ENCODE measurements at places on chromosomes 2 and 18.

DNA sequence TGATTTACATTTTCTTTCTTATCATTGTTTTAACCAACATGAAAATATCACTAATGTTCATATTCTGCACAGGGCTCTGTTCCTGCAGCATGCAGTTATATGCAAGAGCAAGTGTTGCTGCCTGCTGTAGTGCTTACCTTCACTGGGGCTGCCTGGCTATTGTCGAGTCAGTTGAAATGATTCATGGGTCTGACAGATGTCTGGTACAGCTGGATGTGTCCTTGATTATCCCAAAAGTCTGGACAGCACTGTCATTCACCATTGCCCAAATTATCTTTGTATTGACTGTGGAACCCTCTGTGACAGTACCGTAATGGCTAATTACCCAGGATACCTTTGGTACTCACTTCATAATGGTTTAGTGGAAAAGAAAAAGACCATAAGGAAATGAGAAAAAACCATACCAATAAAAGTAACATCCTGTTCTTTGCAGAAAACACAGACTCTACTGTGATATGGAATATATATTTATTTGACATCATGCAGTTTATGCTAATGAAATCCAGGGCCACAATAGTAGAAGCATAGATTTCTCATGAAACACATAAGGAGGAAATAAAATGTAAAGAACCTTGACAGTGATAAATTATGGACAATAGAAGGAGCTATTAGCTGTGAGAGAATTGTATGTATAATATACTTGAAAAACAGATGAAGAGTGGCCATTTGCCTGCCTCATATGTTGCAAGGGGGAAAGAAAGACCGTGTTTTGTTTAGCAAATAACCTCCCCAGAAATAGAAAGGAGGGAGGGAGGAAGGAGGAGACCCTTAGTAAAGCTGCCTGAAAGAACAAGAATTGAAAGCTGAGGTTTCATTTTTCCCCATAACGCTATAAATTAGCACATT lies 249.8 kb upstream of the ATP5MC3 start:
- peak; percentile 94 for DNase-seq

GRCh38 chr2:157447031-157447430 lies 3.1 kb upstream of the CYTIP start:
- no peak for DNase-seq

- no peak for DNase-seq
Observed at GRCh38 chr2:30940839-30941238, 133.6 kb upstream of the CAPN13 start.

DNA sequence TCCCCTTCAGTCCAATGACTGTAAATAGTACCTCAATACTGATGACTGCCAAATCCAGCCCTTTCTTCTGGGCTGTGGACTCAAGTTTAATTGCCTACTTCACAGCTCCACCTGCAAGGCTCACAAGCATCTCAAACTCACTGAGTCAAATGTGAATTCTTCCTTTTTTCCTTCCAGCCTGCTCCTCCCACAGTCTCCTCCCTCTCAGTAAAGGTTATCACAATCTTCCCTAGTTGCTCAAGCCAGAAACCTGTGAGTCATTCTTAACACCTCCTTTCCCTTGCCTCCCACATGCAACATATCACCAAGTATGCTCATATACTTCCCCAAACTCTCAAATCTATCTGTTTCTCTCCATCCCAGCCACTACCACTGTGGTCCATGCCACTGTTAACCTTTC lies 3.7 kb upstream of the MFSD6 start:
- no peak for DNase-seq

DNA sequence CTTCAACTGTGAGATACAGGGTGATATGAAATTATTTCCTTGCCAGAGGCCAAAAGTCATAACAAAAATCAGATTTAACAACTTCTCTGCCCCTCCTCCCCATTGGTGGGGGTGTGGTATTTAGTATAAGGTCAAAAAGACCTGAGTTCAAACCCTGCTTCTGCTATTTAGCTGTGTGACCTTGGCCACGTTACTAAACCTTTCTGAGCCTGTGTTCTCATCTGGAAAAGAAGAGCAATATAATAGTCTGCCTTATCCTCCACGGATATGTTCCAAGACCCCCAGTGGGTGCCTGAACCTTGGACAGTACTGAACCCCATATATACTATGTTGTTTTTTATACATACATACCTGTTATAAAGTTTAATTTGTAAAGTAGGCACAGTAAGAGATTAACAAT lies 3.7 kb downstream of the CDC42EP3 start:
- DNase-seq, result no peak

DNA sequence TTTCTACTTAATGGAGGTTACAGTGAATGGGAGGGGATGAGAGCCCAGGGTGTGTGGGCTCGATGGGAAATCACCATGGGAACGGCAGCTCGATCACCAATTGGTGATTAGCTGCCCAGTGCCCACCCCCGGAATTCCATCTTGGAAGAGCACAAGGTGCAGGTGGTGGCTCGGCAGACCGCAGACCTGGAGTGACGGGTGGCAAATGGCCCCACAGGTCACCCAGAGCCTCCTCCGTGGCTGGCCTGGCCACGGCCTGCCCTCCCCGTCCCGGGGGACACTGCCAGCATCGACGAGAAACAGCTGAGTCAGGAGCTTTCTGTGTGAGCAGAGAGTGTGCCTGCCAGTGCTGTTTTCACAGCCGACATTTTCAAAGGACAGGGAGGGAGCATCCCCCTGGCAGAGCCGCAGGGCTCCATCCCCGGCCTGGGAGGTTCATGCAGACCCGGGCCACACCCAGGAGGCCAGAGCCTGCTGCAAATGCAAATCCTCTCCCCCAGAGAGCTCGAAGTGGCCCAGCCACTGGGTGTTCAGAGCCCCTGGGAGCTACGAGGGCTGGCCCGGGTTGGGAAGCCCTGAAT lies 176.4 kb upstream of the MYT1L start:
- DNase-seq, result no peak
